Stimulated activated CD8-positive, alpha-beta memory T cell treated with anti-CD3 and anti-CD28 coated beads, Interleukin-2, amount 100 ng/mL, for 48 hours (primary cell): ENCODE measurements at places on chromosomes 16 and 17.
A peak's percentile ranks its signal among the peaks of the same experiment; 100 is the strongest.

- no peak for DNase-seq
These were observed 66.0 kb downstream of the RAP1GAP2 start for GRCh38 chr17:2862197-2862596.

- no peak for DNase-seq
These were observed 89.1 kb downstream of the ELAC2 start for GRCh38 chr17:12928736-12929135.

DNA sequence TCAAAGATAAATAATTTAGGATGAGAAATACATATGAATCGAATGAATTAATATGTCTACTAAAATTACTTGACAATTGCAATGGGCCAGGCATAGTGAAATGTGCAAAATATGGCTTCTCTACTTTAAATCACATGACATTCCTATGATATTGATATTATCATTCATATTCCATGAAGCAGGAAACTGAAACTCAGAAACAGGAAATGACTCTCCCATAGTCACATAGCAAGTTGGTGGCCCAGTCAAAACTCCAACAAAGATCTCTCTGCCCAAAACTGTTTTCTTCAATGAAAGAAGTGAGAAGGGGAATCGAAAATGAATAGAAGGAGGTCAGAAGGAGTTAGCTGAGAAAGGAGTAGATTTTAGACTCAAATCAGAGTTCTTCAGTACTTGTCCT, 272.2 kb downstream of the CDH8 start:
- no peak for DNase-seq

- DNase-seq, result peak; percentile 78
These were observed 13.5 kb downstream of the SPHK1 start for GRCh38 chr17:76397687-76398522.

- DNase-seq, result no peak
These were observed 48.9 kb downstream of the FBXL20 start for GRCh38 chr17:39352511-39352910.

- DNase-seq, result peak; percentile 82
These were observed 7.9 kb downstream of the PNPO start for GRCh38 chr17:47949197-47949759.

- DNase-seq, result no peak
These were observed 38.7 kb downstream of the NLRC5 start for GRCh38 chr16:57028086-57028485.

DNA sequence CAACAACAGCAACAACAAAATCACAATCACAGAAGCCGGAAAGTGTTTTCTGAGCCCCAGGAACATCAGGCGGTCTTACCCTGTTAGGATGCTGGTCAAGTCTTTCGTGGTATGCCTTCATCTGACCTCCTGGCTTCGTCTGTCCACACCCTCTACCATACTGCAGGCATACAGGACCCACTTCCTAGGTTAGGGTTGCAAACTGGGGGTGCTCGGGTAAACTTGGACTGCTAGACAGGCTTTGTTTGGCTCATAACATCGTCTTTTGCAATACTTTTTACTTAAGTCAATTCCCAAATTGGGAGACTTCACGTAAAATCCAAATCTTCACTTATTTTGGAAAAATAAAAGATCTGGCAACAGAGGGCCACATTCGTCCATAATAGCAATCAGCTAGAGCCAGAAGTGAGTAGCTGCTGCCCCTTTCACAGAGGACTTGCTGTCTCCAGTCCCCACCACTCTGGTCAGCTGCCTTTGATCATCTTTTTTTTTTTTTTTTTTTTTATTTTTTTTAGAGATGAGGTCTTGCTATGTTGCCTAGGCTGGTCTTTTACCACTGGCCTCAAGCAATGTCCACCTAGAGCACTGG, 30.0 kb downstream of the CHD9 start:
- DNase-seq, result no peak
